ENCODE measurements at places on chromosomes 16 and 17.
A peak's percentile ranks its signal among the peaks of the same experiment; 100 is the strongest.

DNA sequence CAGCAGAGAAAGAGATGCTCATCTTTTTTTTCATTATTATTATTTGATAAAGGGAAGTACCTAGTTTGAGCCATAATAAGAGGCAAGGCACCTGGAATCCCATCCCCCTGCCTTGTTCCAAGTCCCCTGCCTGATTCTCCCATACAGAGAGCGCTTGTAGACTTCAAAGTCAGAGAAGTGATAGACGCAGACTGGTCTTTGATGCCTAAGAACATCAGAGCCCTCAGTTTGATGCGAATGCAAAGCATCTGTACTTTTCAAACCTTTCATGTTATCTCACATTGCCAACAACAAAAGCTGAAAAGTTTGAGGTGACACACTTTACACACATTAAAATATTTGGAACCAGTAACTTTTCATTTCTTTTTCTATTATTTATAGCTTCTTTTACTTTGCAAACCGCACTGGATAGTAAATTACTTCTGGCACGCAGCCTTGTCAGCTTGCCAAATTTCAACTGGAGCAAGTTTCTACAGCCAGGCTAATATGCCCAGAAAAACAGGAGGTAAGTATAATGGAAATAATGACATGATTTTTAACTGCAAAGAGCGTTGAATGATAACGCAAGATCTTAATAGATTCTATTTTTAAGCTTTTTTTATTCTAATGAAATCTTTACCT is 5.9 kb upstream of the UTP6 start:
- peaks cover 7% of the 10 kb centered on the region for H3K4me1 ChIP-seq
- H3K27me3 ChIP-seq: peaks cover 16% of the 10 kb centered on the region
- H3K36me3 ChIP-seq: no peaks in the 10 kb centered on the region

- DNase-seq: no peak
- no peak overlapping the region for H3K27ac ChIP-seq
- H3K4me1 ChIP-seq: no peaks in the 10 kb centered on the region
- peaks cover 41% of the 10 kb centered on the region for H3K36me3 ChIP-seq
These were observed 168.7 kb upstream of the C17orf78 start for GRCh38 chr17:37207103-37207502.

DNA sequence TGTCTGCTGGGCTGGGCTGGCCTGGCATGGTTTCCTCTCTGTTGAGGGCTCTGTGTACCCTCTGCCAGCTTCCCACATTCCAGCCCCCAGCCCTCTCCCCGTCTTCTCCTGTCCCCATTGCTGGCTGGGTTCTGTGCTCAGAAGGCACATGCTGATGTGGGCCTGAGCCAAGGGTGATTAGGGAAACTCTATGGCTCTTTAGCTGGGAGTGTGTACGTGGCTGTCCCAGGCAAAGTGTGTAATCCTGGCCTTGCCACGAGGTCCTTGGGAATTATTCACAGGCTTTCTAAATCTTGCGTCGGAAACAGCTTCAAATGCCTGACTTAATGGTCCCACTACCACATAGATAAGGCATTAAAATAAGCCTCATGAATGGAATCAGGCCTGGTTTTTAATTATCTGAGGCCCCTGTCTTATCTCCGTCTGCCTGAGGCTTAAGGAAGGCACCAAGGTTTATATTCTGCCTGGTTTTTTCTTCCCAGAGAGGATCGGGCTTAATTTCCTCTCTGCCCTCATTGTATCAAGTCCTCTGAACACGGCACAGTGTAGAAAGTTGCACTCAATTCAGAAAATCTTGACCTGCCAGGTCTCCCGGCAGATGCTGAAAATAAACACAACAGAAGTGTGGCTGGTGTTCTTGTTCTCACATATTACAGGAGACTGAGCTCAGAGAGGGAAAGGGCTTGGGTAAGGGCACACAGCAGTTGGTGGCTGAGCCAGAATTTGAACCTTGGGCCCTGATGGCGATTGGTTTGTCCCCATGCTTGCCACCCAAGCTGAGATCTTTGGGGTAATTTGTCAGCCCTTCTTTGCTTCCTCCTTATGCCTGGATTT is 52.9 kb upstream of the LGALS9 start:
- H3K36me3 ChIP-seq: peaks cover 45% of the 10 kb centered on the region
- H3K27me3 ChIP-seq: no peaks in the 10 kb centered on the region
- no peak for DNase-seq
- H3K4me3 ChIP-seq: peak overlapping the region; percentile 22
- peak overlapping the region; percentile 86 for H3K27ac ChIP-seq

DNA sequence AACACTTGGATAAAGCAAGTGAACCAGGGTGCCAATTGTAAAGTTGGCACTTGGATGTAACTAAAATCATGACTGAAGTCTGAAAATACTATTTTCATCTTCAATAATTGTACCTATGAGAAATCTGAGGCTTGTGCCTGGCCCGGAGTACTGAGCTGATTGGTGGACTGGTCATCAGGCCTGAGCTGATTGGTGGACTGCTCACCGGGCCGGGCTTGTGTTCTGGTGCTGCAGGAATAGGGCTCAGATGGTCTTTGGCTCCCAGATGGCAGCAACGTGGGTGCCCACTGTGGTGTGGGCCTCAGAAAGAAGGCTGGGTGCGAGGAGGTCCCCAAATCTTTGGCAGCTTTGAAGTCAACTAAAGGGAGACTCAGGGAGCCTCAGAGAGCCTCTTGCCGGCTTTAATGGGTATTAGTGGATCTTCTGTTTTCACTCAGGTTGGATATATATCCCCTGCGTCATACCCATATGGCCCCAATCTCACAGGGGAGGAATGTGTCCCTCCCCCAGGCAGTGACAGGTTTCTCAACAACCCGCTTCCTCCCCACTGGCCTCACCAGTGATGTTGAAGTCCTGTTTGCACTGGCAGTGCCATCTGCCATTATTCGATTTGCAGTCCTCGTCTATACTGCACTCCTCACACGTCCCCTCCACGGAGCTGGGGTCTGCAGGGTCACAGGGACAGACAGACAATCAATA is 4.7 kb downstream of the UMOD start:
- H3K27ac ChIP-seq: no peak overlapping the region
- DNase-seq: no peak
- no peaks in the 10 kb centered on the region for H3K4me1 ChIP-seq
- H3K4me3 ChIP-seq: no peak overlapping the region

GRCh38 chr17:56393156-56393555 is 200.3 kb upstream of the NOG start:
- no peaks in the 10 kb centered on the region for H3K36me3 ChIP-seq
- H3K4me1 ChIP-seq: no peaks in the 10 kb centered on the region
- H3K4me3 ChIP-seq: no peak overlapping the region
- H3K27ac ChIP-seq: no peak overlapping the region
- no peak for DNase-seq
- no peaks in the 10 kb centered on the region for H3K27me3 ChIP-seq

Measured in activated CD4-positive, alpha-beta T cell treated with anti-CD3 and anti-CD28 coated beads, Interleukin-2, amount 10 ng/mL, durations not matched to agents 24 days and 14 days (primary cell).